ENCODE measurements at places on chromosomes 3 and 15.

DNA sequence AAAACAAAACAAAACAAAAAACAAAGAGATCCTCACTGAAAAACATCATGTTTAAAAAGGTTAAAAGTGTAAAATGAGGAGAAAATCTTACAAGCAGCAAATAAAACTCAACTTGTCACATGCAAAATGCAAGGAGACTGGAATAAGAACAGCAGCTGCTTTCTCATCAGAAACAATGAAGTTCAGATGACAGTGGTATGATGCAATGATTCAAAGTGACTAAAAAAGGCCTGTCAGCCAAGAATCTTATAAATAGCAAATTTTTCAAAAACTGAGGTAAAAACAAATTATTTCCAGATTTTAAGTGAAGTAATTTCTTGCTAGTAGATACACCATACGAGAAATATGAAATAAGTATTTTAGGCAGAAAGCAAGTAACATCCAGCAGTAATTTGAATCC lies 68.6 kb upstream of the EPHA3 start:
- DNase-seq: no peak

DNA sequence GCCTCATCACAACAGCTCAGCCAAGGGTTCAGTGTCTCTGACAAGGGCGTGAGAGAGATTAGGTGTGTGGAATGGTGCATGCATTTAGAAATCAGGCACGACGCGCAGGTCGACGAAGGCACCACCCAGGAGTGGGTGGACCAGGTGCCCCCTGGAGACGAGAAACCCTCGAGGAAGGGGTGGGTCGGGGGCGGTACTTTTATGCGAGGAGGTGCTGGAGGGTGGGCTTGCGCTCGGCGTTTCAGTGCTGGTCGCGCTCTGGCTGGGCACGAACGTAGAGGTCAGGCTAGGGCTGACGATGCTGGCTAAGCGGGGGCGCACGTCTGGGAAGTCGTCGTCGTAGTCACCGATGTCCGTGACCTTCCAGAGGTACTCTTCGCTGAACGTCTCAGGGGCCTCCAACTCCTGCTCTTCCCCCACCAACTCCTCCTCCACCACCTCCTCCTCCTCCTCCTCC lies 393 bp downstream of the ERICH6 start:
- peak; percentile 29 for DNase-seq

DNA sequence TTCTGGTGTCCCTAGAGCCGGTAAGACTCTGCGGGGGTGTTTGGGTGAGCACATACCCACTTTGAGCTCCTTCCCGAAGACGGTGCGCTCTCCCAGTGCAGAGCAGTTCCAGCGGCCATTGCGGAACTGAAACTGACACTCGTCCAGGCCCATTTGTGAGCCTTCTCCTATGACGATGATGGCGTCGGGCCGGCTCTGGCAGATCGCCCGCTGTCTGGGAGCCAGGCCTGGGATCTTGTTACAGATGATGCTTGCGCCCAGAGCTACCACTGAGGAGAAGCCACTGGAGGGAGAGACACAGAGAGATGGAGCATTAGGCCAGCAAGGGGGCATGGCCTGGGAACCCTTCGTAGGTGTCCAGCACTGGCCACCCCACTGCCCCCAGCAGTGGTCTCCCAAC lies 5.0 kb downstream of the WNT7A start:
- DNase-seq: no peak

GRCh38 chr3:107452436-107452835 lies 70.3 kb upstream of the BBX start:
- DNase-seq: no peak

- DNase-seq: no peak
Observed at GRCh38 chr3:4549896-4550295, 56.7 kb downstream of the ITPR1 start.

Data from stimulated activated CD4-positive, alpha-beta T cell treated with anti-CD3 and anti-CD28 coated beads, Interleukin-4, amount 100 ng/mL, for 1 hour (primary cell).